ENCODE measurements at places on chromosomes 2 and 18.

DNA sequence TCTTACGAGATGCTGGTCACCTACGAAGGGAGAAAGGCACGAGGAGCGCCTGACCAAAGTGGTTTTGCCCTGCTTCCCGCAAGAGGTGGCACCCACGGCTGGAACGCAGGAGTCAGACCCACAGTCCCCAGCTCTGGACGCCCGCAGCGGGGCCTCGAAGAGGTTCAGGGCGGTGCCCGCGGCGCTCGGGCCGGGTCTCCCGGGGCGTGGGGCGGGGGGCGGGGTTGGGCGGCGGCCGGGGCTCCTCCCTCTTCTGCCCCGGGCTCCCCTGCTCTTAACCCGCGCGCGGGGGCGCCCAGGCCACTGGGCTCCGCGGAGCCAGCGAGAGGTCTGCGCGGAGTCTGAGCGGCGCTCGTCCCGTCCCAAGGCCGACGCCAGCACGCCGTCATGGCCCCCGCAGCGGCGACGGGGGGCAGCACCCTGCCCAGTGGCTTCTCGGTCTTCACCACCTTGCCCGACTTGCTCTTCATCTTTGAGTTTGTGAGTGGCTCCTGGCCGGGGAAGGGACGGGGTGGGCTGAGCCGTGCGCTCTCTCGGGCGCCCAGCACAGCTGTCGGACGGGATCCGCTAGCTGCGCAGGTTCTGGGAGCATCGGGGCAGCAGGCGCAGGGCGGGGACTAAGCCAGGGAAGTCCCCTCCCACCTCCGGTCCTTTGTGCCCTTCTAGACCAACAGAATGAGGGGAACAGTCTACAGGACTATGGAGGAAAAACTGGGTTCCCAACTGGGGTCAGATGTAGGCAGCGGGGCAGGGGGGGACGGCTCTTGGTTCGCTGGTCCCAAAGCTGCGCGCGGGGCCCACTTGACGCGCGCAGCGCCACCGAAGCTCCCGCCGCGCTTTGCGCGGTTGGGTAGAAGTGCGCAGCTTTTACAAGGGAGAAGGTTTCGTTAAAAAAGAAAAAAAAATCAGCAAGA is at the start of gene MAL:
Gene MAL (plus strand): TSS at position 303 of the 914 bp plus-strand sequence. CDS start 85 bp downstream, at position 388.
- peak; percentile 42 for DNase-seq

DNA sequence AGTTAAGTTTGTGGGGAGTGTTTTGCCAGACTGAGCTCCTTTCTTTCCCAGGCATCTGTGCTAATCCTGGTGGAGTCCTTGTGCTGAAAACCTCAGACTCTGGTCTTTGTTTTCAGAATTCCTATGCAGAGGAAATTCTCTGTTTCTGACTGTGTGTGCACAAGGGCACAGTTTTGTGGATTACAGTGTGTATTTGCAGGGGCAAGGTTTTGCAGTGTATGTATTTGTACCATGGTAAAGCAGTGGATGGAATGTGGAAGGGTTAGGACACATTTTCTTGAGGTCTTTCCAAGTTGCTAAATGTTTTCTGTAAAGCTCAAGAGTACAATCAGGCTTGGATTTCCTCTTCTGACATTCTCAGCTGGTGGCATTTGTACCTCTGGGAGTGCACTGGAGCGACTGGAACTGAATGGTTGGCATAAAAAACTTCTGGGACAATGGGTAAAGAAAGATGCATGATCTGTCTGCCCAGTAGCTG is 139.5 kb upstream of the RND3 start:
- DNase-seq: no peak

DNA sequence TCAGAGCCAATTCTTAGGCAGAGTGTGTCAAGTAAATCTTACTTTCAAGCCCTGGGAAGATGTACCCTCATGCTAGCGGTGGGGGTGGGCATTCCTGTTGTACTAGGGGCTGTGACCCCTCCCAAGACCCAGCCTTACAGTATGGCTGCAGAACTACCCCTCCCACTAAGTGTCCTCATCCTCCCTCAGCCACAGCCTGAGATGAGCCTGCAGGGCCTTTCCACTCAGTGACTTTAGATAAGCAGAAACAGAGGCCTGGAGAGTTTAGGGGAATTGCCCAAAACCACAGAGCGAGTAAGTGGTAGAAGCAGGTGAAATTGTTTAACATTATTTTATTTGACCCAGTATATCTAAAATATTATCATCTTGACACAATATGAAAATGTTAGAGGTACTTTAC is 36.6 kb downstream of the TTC32 start:
- no peak for DNase-seq

GRCh38 chr2:197839856-197840255 is 35.5 kb downstream of the PLCL1 start:
- DNase-seq: no peak

- no peak for DNase-seq
These were observed 107.9 kb downstream of the PTGR3 start for GRCh38 chr18:75100832-75101630.

DNA sequence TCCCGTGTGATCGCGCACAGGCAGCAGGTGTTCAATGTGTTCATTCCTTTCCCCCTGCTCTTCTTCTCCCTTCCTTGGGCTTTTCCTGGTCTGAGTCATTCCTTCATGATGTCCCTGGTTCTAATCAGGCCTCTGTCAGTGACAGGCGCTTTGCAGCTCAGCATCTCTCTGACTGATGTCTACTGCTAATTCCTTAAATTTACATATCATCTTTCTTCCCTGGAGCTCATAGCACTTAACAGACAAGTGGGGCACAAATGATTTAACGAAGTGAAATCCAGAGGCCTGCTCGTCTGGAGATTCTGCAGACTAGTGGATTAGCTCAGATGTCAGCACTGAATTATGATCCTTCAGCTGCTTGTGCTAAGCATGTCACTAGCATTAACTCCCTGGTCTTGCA is 77.9 kb downstream of the NRP2 start:
- no peak for DNase-seq

GRCh38 chr18:40063488-40063887 is 1891.5 kb upstream of the PIK3C3 start:
- no peak for DNase-seq

GRCh38 chr18:36194600-36195315 is 7.5 kb downstream of the MOCOS start:
- DNase-seq: no peak

- no peak for DNase-seq
These were observed 11.3 kb upstream of the TMSB10 start for GRCh38 chr2:84894131-84894586.

DNA sequence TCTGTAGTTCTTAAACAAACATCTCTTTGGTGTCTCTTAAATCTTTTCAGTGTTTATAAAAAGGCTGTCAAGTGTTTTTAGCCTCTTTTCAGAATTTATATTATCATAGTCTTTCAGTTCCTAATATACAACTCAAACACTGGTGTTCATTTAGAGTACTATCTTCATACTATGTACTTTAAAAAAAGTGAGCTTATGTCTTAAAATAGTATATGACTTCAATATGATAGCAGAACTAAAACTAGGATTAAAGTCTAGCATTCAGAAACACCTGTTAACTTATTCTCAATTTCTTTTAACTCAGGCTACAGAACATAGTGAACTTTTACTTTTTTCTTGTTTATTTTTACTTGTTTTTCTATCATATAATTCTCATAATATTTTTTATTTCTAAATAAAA is 14.7 kb upstream of the IKZF2 start:
- DNase-seq: no peak

GRCh38 chr2:11332596-11332995 is 11.8 kb downstream of the ROCK2 start:
- no peak for DNase-seq

- no peak for DNase-seq
These were observed 84.4 kb downstream of the DYM start for GRCh38 chr18:49376046-49376445.

GRCh38 chr2:36731941-36732672 is 35.6 kb downstream of the VIT start:
- no peak for DNase-seq

DNA sequence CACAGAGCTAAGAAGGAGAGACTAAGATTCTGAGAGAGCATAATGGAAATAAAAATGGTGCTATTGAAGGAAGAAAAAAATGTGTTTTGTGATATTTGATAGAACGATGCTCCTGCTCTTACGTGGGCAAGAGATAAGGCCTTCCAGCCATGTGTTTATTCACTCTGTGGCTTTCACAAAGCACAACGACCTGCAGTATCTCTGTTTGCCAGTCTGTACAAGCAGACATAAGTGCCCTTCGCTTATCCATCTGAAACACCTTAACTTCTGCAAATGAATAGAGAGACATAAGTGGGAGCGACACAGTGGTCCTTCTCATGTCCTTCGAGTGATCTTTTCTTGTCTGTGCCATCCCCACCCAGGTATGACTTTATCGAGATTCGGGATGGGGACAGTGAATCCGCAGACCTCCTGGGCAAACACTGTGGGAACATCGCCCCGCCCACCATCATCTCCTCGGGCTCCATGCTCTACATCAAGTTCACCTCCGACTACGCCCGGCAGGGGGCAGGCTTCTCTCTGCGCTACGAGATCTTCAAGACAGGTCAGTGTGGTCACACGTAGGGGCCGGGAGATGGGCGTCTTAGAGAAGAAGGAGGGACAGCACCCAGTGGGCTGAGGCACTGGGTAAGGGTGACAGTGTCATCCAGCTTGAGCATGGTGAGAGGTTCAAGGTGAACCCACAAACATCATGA is 33.7 kb downstream of the NRP2 start:
- no peak for DNase-seq

DNA sequence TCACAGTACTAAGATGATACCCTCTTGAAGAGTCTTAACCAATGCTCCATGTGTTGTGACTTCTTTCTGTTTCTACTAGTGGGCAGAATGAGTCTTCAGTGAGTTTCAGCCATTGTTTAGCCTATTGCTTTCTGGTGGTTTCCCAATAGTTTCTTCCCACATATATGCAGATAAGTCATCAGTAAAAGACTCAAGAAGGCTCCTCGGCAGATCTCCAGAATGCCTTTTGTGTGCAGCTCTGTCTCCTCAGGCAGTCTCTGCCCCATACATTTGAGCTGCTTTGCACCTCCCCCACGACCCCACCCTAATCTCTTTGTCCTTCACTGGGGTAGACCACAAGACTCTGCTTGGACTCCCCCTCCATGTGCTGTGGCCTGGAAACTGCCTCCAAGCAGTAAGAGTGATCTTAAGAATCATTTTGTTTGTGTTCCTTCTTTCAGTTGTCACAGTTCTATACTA is 71.6 kb upstream of the CHRNA1 start:
- no peak for DNase-seq

GRCh38 chr2:13669607-13670006 is 952.9 kb downstream of the TRIB2 start:
- DNase-seq: no peak

DNA sequence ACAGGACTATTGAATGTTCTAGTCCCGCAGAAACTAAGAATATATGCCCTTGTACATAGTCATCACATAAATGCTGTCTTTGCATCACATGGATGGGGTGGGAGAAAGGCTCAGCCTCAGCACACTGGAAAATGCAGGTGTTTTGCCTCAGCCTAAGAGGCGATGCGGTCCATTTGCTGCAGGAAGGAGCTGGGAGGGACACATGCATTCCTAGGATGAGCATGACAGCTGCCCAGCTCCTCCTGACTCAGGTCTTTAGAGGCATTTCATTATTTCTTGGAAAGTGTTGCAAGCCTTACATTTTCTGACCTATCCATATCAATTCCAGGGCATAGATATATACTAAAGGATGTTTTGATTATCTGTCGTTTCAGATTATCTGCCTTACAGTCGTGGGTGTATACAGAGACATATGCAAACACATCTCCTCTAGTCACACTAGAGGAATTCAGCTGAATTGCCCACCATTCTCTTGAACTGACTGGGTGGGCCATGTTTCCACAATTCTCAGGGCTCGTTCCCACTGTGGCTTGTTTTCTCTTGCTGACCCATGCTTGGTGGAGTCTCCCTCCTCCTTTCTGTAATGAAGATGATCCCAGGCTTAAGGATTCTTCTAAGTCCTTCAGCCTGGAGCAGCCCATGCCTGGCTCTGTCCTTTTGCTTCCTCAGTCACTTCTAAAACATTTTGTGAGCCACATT is 156.9 kb downstream of the SETBP1 start:
- no peak for DNase-seq

GRCh38 chr2:44946372-44947027 is 5.0 kb downstream of the SIX3 start:
- no peak for DNase-seq

- DNase-seq: no peak
These were observed 29.9 kb upstream of the BMPR2 start for GRCh38 chr2:202346180-202346579.

DNA sequence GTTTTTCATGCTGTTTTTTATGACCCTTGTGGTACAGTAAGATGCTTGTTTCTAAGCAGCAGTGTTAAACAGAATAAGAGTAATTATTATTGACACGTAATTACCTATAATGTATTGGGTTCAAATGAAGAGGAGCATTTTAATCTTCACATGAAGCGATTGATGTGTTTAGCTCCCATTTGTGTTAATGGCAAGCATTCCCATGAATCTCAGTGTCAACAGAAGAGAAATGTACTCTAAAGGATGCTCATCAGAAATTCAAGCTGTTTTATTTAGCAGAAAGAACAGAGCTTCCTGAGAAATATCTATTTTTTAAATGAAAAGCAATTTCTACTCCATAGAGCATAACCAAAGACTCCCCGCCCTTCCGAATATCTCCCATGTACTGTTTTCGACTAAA is 341.3 kb upstream of the LINC00305 start:
- DNase-seq: no peak

DNA sequence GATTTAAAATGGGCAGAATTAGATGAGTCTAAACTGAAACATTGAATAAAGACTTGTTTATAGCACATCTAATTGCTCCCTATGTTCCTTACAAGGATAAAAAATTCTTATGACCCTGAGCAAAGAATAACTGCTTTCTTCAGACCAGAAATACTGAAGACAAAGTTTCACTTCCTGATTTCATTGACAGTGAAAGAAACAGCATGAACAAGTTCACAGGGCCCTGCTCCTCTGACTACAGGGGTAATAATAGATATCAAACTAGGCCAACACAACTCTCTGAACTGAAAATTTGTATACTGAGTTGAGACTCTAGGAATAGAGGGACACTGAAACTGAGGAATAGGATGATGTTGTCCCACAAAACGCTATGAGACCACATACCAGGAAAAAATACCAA is 1383.3 kb upstream of the CDH2 start:
- no peak for DNase-seq

- DNase-seq: no peak
These were observed 83.3 kb downstream of the MALT1 start for GRCh38 chr18:58754544-58755068.

GRCh38 chr2:62919041-62919440 is 131.6 kb upstream of the OTX1 start:
- no peak for DNase-seq

GRCh38 chr2:84896567-84896966 is 8.9 kb upstream of the TMSB10 start:
- DNase-seq: no peak

DNA sequence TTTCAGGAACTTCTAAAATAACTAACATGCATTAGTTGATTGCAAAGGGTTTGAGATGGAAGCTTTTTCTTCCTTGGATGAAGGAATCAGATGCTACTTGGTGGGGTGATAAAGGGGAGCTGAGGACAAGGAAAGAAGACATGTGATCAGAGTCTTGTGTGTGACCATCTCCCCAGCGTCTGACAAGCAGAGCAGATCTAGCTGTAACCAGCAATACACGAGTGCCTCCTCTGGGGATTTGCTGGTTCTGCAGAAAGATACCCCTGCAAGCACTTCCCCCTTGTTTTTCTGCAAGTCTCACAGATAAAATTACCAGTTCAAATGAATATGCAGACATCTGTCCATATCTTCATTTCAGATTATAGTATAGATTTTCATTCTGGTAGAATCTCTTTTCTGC is 2.7 kb downstream of the CDH7 start:
- DNase-seq: no peak
